AG09319 (cell line): ENCODE measurements at places on chromosomes 11 and 22.

- no peak for DNase-seq
Measured at GRCh38 chr11:31801298-31801702, 9.8 kb downstream of the PAX6 start.

DNA sequence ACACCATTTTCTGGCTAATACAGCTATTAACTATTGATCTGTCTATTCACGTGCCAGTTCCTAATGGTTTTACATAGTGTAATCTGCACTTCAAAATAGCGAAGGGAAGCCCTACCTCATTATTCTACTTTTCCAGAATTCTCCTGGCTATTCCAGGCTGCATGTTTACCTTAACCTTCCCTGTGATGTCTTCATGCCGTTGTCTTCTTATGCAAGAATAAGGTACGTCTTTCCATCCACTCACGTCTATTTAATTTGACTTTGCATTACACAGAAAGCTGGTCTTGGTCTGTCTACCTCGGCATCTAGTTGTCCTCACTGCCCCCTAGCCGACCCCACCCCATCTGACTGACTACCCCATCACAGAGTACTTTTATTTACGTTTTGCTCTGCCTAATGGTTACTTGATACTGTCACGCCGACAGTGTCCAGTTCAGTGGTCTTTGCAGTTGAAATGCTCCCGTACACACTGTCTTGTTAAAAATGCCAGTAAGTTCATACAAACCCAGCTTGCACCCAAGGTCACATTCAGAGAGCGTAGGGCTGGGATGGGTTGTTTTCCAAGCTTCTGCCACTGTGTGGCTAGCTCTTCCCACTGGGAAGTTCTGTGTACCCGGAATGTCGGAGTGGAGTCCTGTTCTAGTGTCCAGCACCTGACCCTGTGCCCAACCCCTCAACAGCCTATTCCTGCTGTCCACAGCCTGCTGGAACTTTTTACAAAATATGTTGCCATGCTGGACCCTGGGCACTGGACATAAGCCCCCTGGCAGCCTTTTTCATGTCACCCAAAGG lies 15.0 kb downstream of the NEAT1 start:
- DNase-seq: no peak

- DNase-seq: no peak
Measured at GRCh38 chr11:58639669-58640068, 17.2 kb downstream of the CNTF start.

DNA sequence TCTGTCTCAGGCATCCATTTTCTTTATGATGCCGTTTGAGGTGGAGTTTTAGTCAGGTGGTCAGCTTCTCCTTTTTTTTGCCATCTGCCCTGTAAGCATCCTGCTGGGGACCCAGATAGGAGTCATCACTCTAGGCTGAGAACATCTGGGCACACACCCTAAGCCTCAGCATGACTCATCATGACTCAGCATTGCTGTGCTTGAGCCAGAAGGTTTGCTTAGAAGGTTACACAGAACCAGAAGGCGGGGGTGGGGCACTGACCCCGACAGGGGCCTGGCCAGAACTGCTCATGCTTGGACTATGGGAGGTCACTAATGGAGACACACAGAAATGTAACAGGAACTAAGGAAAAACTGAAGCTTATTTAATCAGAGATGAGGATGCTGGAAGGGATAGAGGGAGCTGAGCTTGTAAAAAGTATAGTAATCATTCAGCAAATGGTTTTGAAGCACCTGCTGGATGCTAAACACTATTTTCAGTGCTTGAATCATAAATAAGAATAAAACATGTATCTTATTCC lies 10.9 kb upstream of the HBE1 start:
- peak; percentile 95 for DNase-seq

- no peak for DNase-seq
Measured at GRCh38 chr11:47723041-47723440, 7.9 kb upstream of the AGBL2 start.

DNA sequence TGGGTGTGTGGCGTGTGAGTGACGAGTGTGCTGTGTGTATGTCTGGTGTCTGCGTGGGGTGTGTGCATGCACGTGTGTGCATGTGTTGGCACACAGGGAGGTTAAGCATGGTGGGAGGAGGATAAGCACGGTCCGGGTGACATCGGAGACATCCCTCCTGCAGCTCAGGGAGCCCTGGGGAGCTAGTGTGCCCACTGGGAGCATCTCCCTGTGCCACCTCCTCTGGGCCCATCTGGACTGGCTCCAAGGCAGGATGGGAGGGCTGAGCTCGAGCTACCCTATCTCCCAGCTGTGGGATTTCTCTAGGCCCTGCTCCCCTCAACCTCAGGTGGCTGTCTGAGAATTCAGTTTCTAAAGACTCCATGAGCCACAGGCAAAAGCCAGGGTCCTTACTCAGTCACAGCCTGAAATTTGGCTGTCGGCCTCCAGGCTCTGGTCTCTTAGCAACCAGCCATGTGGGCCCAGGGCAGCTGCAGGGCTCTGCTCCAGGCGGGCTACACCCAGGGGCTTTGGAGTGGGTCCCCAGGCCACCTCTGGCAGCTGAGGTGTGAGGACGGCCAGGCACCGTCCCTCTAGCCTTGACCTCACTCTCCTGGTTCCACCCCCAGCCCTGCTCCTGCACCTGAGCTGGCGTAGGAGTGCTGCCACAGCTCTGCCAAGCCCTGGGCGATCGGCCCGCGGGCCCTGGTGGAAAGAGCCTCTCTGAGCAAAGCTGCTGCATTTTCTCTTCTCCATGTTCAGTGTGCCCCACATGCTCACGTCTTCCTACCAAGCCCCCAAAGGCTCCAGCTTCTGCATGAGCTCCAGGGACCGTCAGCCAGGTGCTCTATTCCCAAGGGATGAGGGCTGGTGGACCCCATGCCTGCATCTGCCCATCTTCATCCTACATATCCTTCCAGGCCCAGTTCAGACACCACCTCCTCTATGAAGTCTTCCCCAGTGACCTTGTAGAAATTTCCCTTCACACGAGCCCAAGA lies 39.7 kb downstream of the RTL6 start:
- DNase-seq: no peak
